ENCODE measurements at places on chromosomes 1 and 21.

DNA sequence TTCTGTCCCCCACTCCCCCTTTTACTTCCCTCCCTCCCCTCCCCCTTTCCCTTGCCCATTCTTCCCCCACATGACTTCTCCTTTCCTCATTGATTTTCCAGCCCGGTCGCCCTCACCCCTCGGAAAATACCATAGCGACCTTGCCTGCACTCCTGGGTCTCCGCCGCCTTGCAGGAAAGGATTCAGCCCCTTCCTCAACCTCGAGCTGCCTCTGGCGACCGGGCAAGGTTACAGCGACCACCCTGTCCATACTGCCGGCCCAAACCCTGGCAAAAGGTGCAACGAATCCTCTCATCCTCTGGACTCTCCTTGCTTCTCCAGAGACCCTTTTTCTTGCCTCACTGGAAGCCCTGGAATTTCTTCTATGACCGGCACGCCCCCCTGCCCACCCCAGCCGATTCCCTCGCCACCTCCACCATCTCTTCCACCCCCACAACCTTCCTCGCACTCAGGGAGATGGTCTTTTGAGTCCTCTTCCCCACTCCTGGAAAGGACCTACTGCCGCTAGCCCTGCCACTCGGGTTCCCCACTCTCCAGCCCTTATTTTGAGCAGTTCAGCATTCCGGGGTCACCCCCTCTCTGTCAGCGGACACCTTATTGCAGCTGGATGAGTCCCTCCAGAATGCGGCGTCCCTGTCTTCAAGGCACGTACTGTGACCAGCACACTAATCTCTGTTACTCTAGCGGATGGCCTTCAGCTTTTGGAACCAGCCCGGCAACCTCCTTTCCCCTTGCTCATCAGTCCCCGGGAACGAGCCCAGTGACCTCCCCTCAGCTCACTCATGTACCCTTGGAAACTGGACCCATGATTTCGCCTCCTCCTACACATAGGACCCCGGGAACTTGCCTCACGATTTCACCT, 846 bp downstream of the NSUN4 start:
- H3K27me3 ChIP-seq = no peaks in the 10 kb centered on the region
- H3K27ac ChIP-seq = peak overlapping the region; percentile 97
- peaks cover 16% of the 10 kb centered on the region for H3K4me1 ChIP-seq
- no peak for DNase-seq

DNA sequence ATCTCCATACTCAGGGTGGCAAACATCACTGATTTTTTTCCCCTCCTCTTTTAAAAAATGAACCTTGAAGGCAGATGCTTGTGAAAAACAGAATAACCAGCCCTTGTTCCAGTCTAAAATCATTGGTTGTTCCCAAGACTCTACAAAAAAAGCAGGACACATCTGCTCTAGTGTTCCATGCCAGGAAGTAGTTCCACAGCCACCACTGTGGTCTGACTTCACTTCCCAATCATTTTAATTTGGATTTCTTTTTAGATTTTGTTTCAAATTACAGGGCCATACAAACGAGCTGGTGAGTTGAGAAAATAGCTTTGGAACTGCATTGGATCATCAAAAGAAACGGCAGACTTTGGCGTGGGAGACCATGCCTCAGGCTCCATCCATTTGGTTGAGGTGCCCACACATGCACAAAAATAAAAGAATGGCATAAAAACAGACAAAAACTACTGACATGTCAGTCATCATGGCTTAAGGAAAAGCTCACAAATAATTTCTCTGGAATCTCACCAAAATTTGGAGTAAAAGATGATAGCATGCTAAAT, 210.0 kb downstream of the GABPA start:
- H3K27me3 ChIP-seq = no peaks in the 10 kb centered on the region
- H3K4me3 ChIP-seq = no peak overlapping the region
- DNase-seq = no peak
- H3K27ac ChIP-seq = no peak overlapping the region

- no peak for DNase-seq
- H3K27me3 ChIP-seq = no peaks in the 10 kb centered on the region
- no peak overlapping the region for H3K4me3 ChIP-seq
- no peaks in the 10 kb centered on the region for H3K4me1 ChIP-seq
- H3K27ac ChIP-seq = no peak overlapping the region
- no peaks in the 10 kb centered on the region for H3K36me3 ChIP-seq
These were observed 43.4 kb downstream of the TSNAX start for GRCh38 chr1:231571904-231572303.

DNA sequence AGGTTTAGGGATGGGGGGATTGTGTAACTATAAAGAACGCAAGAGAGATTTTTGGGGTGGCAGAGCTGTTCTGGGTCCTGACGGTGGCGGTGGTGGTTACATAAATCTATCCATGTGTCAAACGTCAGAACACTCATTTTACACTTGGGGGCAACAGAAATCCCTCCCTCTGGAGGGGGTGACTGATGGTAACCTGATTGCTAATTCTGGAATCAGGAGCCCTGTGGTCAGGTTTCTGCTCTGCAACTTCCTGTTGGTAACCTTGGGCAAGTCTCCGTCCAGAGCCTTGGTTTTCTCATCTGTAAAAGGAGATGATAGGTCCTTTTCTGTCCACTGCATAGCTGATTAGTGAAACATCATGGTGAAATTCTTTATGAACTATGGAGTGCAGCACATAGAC, 40.9 kb downstream of the ALPL start:
- H3K27ac ChIP-seq = no peak overlapping the region
- DNase-seq = no peak
- no peaks in the 10 kb centered on the region for H3K36me3 ChIP-seq
- H3K4me1 ChIP-seq = no peaks in the 10 kb centered on the region
- no peak overlapping the region for H3K4me3 ChIP-seq

DNA sequence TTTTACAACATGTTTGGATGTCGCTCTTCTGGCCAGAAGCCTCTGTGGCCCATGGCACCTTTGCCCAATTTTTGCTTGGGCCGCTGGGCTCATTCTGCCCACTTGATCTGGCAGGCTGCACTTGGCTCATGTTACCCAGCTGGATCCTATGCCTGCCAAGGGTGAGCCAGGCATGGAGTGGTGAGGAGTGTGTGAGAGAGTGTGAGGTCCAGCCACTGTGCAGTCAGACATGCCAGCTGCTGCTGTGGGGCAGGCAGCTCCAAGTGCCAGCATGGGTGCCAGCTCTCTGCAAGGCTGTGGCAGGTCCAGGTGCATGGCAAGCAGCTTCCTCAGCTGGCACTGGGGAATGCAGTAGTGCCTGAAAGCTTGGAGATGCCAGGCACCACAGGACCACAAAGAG, 71.0 kb downstream of the EBNA1BP2 start:
- no peaks in the 10 kb centered on the region for H3K36me3 ChIP-seq
- H3K4me3 ChIP-seq = no peak overlapping the region
- H3K27me3 ChIP-seq = no peaks in the 10 kb centered on the region
- no peak overlapping the region for H3K27ac ChIP-seq
- DNase-seq = no peak

GRCh38 chr1:16145030-16145661, 10.7 kb downstream of the EPHA2 start:
- no peaks in the 10 kb centered on the region for H3K27me3 ChIP-seq
- H3K4me3 ChIP-seq = no peak overlapping the region
- H3K36me3 ChIP-seq = no peaks in the 10 kb centered on the region
- H3K27ac ChIP-seq = no peak overlapping the region

DNA sequence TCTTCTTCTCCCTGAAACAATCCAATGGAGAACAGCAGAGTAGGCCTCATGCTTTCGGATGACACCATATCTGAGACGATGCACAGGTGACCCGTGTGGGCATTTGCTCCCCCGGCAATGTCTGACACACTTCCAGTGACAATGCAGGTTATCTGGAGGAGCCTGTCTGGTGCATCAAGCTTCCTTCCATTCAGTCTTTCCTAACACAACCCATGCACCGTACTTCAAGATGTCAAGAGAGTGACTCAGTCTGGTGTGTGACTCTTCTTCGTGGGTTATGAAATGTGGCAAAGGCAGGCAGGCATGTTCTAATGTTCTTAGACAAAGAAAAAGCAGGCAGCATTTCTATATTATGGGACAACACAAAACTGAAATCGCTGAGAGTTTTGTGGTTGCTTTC, 159.1 kb downstream of the EDEM3 start:
- DNase-seq = no peak
- no peaks in the 10 kb centered on the region for H3K27me3 ChIP-seq
- H3K4me3 ChIP-seq = no peak overlapping the region
- H3K4me1 ChIP-seq = no peaks in the 10 kb centered on the region

- H3K4me3 ChIP-seq = no peak overlapping the region
- H3K27me3 ChIP-seq = no peaks in the 10 kb centered on the region
- no peak overlapping the region for H3K27ac ChIP-seq
These were observed 57.9 kb downstream of the RASAL2 start for GRCh38 chr1:178151831-178152230.

- peaks cover 3% of the 10 kb centered on the region for H3K4me1 ChIP-seq
- DNase-seq = no peak
- H3K4me3 ChIP-seq = no peak overlapping the region
- no peaks in the 10 kb centered on the region for H3K27me3 ChIP-seq
These were observed 2.6 kb upstream of the PYCR2 start for GRCh38 chr1:225926551-225927113.

DNA sequence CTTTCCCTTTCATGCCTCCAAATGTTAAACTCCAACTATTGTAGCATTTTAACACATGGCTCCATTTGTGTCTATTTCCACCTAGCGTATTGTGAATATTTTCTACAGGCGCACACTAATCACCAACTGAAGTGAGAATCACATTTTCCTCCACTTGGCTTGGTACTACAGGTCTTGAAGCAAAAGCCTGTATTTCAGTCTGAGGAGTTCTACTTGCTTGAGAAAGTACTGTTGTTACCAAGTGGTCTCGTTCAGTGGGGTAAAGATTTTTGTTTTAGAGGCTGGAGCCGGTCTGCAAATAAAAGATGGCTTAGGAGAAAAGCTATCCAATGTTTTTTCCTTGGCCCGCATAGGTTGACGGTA, 550 bp upstream of the PTBP2 start:
- H3K4me1 ChIP-seq = peaks cover 4% of the 10 kb centered on the region
- peaks cover 2% of the 10 kb centered on the region for H3K36me3 ChIP-seq
- no peaks in the 10 kb centered on the region for H3K27me3 ChIP-seq
- H3K4me3 ChIP-seq = peak overlapping the region; percentile 90

- H3K4me1 ChIP-seq = no peaks in the 10 kb centered on the region
- no peak for DNase-seq
- no peak overlapping the region for H3K27ac ChIP-seq
- no peaks in the 10 kb centered on the region for H3K27me3 ChIP-seq
- no peaks in the 10 kb centered on the region for H3K36me3 ChIP-seq
- H3K4me3 ChIP-seq = no peak overlapping the region
These were observed 315.8 kb upstream of the USP24 start for GRCh38 chr1:55530749-55531478.

DNA sequence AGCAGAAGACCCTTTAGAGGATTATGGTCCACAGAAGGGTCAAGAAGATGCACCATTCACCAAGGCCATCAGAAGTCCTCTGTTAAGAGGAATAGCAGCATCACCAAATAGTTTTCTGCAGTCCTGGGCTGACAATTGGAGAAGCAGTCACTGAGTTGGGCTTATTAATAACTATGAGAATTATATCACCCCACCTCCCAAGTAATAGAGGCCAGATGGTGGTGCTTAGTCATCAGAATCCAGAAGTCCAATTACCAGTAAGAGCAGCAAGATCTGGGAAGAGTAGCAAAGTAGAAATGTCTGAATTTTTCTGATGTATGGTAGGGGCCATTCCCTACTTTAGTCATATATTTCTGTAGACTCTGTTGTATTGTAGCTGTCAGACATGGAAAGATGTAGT, 6.1 kb upstream of the PSMA5 start:
- no peaks in the 10 kb centered on the region for H3K4me1 ChIP-seq
- H3K36me3 ChIP-seq = no peaks in the 10 kb centered on the region
- no peak overlapping the region for H3K4me3 ChIP-seq
- no peaks in the 10 kb centered on the region for H3K27me3 ChIP-seq
- DNase-seq = no peak

DNA sequence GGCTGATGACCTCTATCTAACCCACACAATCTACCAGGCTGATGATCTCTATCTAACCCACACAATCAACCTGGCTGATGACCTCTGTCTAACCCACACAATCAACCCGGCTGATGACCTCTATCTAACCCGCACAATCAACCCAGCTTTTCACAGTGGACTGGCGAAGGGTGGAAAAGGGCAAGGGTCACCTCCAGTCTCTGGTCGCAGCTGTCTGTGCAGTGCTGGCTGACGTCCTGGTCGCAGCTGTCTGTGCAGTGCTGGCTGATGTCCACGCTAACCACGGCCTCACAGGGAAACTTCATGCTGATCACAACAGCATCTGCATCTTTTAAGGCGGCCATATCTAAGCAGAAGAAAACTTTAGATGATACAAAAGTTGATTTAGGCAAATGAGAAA, 12.2 kb upstream of the CCDC27 start:
- DNase-seq = no peak
- peaks cover 3% of the 10 kb centered on the region for H3K36me3 ChIP-seq
- no peak overlapping the region for H3K27ac ChIP-seq

DNA sequence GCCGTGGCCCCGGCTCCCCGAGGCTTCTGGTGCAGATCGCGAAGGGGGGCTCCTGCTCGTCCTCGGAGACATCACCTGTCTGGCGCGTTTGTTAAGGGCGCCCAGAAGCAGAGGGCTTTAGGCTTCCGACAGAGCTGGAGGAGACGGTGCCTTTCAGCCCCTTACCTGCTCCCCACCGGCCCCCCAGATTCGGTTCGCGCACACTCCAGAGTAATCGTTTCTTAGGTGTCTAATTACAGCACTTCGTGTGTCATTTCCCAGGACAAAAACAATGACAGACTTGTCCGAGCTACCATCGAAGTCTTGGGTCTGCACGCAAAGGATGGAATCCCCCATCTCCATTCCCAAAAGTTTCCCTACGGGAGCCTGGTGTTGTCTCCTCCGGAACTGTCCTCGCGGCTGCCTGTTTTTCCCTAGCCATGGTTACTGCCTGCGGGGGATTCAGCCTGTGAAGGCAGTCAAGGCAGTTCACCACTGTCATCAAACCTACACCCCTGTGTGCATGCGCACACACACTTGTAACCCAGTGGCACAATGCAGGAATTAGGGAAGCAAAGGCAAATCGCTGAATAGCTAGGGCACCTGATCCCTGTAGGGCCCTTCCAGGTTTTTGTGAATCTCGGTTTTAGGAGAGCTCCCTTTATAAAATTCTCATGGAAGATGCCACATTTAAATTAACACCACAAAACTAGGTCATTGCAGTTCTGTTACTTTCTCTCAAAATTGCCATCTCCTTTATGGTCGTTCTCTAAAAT, 738 bp upstream of the CDC42BPA start:
- no peaks in the 10 kb centered on the region for H3K36me3 ChIP-seq
- no peak overlapping the region for H3K27ac ChIP-seq
- peaks cover 2% of the 10 kb centered on the region for H3K27me3 ChIP-seq
- DNase-seq = no peak
- H3K4me3 ChIP-seq = no peak overlapping the region

DNA sequence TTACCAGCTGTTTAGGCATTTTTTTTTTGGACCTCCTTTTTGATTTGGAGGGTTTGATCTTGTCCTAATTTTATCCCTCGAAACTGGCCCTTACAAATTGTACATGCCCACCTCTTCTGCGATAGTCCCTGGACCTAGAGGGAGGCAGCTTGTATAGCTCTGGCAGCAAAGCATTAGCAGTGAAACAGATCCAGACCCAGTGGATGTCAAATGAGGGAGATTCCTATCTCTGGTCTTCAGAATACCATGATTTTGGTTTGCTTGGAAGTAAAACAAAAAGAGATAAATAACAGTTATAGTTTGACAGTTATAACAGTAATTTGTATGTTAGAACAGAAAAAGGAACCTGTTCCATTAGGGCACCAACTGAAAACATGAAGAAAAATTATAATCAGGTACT, 123.6 kb downstream of the MIS18A start:
- H3K36me3 ChIP-seq = no peaks in the 10 kb centered on the region
- DNase-seq = no peak
- H3K27ac ChIP-seq = no peak overlapping the region
- no peaks in the 10 kb centered on the region for H3K4me1 ChIP-seq
- no peak overlapping the region for H3K4me3 ChIP-seq
